CD4-positive, alpha-beta T cell treated with Interleukin-21 for 1 hour (primary cell): ENCODE measurements at places on chromosomes 4 and X.
A peak's percentile ranks its signal among the peaks of the same experiment; 100 is the strongest.

DNA sequence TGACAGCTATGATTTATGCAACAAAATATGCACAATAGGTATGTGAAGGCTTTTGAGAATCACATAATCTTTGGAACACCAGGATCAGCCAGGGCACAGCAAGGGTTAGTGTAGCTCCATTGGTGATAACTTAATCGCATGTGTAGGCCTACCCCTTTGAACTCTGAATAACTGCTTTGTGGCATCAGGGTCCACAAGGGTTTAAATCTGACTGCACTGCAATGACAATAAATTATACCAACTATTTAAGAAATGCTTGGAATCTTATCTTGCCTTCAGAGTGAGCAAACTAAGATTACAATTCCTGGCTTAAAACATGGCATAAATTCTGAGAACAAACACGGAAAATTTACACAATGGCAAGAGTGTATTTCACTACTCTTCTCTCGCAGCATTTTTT lies 245.8 kb downstream of the FBXO8 start:
- DNase-seq: no peak

GRCh38 chrX:10110984-10111363 lies 45.8 kb upstream of the CLCN4 start:
- DNase-seq: peak; percentile 74

- no peak for DNase-seq
These were observed 50.0 kb upstream of the FAM9C start for GRCh38 chrX:13094374-13094773.

GRCh38 chr4:68361146-68361589 lies 11.3 kb upstream of the YTHDC1 start:
- DNase-seq: no peak

DNA sequence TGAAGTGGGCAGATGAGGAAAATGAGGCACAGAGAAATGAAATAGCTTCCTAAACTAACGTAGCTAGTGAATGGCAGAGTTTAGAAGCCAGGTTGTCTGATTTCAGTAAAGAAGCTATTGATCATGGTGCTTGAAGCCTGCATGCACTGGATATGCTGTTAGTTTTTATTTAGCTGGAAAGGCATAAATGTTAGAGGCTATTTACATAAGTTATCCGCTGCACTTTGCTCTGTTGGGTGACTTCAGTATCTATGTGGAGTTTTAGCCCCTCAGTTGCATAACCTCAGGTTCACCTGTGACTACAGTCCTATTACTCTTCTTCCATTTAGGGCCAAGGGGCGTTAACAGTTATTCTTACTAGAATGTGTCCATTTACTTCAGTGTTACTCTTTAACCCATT lies 522.4 kb upstream of the RPS6KA3 start:
- no peak for DNase-seq

- DNase-seq: no peak
These were observed 12.4 kb upstream of the LONRF3 start for GRCh38 chrX:118961866-118962560.

- no peak for DNase-seq
These were observed 10.4 kb downstream of the DCTD start for GRCh38 chr4:182906786-182907185.

GRCh38 chrX:40013266-40014195 lies 84.2 kb downstream of the BCOR start:
- peak; percentile 45 for DNase-seq

- peak; percentile 20 for DNase-seq
These were observed 33.5 kb upstream of the DCX start for GRCh38 chrX:111445485-111445884.

DNA sequence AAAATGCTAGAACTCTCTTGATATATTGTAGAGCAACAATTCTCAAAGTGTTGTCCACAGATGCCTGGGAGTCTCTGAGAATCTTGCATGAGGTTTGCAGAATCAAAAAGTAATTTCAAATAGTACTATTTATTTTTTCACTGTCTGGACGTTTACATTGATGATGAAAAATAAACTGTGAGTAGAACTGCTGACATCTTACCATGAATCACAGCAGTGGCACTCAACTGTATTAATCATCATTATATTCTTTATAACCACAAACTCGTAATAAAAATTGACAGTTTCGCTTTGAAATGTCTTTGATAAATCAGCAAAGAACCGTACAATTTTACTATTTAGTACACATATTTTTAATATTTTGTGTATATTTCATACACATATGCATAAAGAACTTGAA lies 94.5 kb downstream of the NAF1 start:
- DNase-seq: no peak

- no peak for DNase-seq
These were observed 144.5 kb upstream of the BMPR1B start for GRCh38 chr4:94613248-94613647.

- peak; percentile 11 for DNase-seq
These were observed 807 bp downstream of the PGRMC1 start for GRCh38 chrX:119236623-119237561.

DNA sequence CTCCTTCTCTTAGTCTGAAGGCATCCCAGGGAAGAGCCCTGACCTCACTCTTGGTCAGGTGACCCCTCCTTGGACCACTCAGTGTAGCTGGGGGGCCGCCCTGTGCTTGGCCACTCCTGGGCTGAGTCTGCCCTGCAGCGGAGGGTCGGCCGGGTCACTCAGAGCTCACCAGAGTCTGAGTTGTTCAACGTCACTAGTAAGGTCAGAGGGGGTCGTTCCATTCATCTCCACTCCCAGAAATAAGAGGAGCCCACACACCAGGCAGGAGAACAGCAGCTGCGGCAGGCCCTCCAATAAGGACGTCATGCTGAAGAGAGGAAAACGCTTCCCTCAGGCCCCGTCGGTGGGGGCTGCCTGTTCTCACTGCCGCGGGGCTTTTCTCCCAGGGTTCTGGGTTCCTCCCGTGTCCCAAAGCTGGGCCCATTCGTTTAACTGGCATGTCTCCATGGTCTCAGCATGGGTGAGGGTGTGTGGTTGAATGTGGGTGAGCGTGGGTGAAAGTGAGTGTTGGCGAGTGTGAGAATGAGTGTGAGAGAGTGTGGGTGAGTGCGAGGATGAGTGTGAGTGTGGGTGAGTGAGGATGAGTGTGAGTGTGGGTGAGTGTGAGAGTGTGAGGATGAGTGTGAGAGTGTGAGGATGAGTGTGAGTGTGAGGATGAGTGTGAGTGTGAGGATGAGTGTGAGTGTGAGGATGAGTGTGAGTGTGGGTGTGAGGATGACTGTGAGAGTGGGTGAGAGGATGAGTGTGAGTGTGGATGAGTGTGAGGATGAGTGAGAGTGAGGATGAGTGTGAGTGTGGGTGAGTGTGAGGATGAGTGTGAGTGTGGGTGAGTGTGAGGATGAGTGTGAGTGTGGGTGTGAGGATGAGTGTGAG lies 47.7 kb downstream of the ING2 start:
- DNase-seq: no peak

- no peak for DNase-seq
These were observed 21.2 kb upstream of the IRAK1 start for GRCh38 chrX:154040863-154041262.

DNA sequence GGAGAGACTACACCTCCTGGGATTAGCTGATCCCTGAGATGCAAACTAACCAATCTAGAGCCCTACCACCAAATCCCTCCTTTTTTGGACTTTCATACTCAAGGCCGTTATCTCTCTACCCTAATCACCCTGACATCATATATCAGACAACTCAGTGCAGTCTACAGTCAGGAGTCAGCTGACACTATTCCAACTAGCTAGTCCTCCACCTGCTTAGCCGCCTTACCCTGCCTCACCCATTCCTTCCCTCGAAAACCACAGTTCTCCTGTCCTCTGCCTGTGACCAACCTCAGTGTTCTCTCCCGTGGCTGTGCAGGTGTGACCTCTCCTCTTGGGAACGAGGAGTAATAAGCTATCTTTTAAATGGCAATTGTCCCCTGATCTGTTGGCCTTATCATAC lies 1.8 kb upstream of the PPEF2 start:
- DNase-seq: no peak

- DNase-seq: no peak
These were observed 14.5 kb downstream of the WDFY3 start for GRCh38 chr4:84952004-84952403.

GRCh38 chr4:184451726-184452125 lies 22.6 kb downstream of the IRF2 start:
- DNase-seq: no peak

- DNase-seq: no peak
These were observed 149.8 kb upstream of the RASGEF1B start for GRCh38 chr4:81621490-81621889.

- DNase-seq: peak; percentile 22
These were observed 5.2 kb downstream of the YIPF6 start for GRCh38 chrX:68503836-68504636.

DNA sequence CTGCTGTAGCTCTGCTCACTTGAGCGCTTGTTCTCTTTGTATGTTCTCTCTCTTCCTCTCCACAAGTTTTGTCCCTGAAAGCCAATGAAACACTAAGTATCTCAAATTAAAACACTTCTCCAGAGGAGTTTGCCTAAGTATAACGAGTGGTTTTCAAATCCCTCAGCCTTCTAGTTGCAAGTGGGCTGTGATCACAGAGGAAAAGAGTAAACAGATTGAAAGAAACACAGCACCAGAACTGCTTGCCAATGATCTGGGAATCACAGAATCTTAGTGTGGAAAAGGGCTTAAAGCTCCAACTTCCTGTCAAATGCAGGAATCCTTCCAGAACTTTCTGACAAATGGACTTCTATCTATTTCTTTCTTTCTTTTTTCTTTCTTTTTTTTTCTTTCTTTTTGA lies 4.8 kb upstream of the PRSS12 start:
- no peak for DNase-seq

DNA sequence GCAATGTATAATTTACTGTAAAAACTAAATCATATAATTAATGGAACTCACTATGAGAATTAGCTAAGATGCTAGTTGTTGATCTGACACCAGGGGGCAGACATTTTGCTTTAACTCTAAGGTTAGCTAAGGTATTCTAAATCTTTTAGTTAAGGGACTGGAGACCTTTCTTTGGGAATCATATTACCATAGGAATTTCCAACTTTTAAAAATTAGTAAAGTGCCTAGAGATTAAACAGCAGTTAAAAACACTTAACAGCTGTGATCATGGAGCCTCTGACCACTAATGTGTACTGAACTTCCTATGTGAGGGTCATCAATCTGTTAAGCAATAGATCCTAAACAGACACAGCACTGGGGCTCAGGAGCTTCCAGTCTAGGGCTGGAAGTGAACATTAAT lies 226.6 kb downstream of the NSUN7 start:
- DNase-seq: no peak

DNA sequence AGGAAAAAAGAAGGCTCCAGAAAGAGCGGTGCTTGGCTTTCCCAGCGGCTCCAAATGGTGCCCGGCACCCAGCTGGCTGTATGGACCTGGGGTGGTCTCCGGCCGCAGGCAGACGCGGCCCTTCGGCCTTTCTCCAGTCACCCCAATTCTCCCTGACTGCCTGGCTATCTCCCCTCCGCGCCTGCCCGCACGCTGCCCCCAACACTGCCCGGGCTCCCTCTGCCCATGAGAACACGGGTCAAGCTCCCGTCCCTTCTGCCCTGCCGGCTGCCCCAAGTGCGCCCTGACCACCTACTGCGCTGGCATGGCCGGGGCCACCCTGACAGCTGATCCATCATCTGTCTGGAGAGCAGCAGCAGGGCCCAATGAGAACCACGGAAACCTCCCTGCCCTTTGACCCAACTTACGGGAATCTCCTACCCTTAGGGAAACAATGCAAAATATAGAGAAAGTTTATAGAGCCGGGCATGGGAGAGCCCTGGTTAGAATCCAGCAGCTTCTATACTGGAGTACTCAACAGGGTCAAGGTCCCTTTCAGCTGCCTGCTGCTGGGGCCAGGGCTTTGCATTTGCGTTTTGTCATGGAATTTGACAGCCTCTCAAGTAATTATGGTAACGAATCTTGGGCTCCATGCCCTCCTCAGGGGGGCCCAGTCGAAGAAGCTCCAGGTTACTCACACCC lies 1.2 kb upstream of the FAM3A start:
- no peak for DNase-seq

GRCh38 chr4:14924076-14924811 lies 78.0 kb upstream of the CPEB2 start:
- no peak for DNase-seq

GRCh38 chr4:67694662-67695061 lies 6.3 kb downstream of the UBA6 start:
- no peak for DNase-seq

GRCh38 chr4:27248829-27249228 lies 388.2 kb downstream of the STIM2 start:
- no peak for DNase-seq

- DNase-seq: no peak
These were observed 13.0 kb downstream of the RGS12 start for GRCh38 chr4:3305610-3306371.

GRCh38 chr4:128275346-128275745 lies 12.3 kb downstream of the PGRMC2 start:
- DNase-seq: no peak

DNA sequence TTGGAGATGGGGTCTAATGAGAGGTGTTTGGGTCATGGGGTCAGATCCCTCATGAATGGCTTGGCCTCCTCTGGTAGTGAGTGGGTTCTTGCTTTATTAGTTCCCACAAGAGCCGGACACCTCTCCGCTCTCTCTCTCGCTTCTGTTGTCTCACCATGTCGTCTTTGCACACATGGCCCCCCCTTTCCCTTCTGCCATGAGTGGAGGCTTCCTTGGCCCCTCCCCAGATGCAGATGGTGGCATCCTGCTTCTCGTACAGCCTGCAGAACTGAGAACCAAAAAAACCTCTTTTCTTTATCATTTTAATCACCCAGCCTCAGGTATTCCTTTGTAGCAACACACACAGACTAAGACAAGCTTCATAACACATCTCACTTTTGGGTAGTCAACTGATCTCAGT lies 49.6 kb upstream of the SPRY1 start:
- DNase-seq: no peak

DNA sequence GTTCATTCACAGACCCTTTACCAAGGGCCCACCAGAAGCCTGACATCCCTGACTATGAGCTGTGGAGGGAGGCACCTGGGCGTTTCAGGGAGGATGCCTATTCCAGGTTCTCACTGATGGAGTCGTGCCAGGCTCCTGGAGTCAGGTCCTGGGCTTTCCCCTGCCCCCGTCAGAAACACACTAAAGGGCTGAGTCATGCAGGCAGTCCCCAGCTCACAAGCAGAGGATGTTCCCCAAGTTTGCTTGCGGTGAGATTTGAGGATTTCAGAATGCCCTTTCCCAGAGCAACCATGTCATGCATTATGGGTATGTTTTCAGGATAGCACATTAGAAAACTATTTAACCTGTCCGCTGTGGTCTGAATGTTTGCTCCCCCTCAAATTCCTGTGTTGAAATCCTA lies 45.2 kb downstream of the FHDC1 start:
- no peak for DNase-seq

- no peak for DNase-seq
These were observed 148.5 kb upstream of the PJA1 start for GRCh38 chrX:69313617-69314290.
